NCI-H526 treated with DMSO at 0.1 percent for 48 hours (cell line): ENCODE measurements at places on chromosomes 4 and X.

DNA sequence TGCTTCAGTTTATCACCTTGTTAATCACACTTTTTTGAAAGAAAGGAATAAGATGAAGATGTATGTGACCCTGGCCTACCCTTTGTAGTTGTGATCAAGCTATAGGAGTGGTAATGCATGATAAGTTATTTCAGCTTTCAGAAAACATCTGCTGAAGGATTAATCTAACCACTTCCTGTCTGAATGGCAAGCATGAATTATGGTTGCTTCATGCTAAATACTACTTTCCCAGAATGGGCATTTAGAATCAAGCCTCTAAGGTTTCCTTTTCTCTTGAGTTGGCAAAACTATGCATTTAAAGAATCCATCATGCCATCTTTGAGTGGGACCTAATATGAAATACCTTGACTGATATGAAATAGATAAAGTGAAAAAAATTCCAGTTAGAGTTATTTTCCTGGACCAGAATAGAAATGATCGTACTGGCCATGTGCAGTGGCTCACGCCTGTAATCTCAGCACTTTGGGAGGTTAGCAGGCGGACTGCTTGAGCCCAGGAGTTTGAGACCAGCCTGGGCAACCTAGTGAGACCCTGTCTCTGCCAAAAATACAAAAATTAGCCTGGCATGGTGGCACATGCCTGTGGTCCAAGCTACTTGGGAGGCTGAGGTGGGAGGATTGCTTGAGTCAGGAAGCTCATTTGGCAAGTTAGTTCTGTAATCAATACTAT is 59.1 kb downstream of the ANXA3 start:
- no peak for DNase-seq

- no peak for DNase-seq
Measured at GRCh38 chrX:19747652-19748610, 139.5 kb downstream of the SH3KBP1 start.

DNA sequence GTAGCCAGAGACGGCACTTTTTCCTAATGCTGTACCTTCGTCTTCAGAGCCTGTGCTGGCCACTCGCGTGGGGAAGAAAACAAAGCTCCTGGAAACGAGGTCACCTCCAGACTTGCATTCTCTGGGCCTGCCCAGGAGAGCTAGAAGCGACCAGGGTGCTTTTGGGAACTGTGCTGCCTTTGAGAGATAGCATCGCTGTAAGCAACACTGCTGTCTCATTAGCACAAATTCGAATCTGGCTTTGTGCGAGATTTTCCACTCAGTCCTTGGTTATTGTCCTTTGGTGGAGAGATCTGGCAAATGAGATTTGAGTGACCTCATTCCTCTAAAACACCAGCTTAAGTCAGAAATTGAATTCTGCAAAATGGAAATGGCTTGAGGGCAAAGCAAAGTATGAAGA is 66.1 kb upstream of the TLR3 start:
- DNase-seq: no peak

GRCh38 chr4:108536577-108536976 is 83.8 kb upstream of the RPL34 start:
- DNase-seq: no peak

DNA sequence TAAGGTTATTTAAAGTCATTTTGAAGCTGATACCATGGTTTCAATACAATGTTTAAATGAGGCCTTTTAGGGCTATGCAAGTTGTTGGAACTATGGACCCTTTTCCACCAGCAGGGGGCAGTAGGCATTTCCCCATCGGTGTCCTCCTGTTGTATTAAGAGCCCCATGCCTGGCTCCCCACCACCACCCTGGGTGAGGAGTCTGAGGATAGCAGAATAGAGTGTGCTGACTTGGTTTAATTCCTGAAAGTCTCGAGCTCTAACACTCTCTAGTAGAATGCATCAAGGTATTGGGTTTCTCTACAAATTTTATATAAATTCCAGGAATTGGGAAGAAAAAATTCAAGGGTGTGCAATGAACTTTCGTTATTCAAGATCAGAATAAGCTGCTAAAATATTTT is 234.8 kb upstream of the JADE1 start:
- peak; percentile 18 for DNase-seq

- DNase-seq: no peak
Measured at GRCh38 chrX:155144926-155145325, 71.3 kb upstream of the VBP1 start.
